ENCODE measurements at places on chromosomes 4 and X.

DNA sequence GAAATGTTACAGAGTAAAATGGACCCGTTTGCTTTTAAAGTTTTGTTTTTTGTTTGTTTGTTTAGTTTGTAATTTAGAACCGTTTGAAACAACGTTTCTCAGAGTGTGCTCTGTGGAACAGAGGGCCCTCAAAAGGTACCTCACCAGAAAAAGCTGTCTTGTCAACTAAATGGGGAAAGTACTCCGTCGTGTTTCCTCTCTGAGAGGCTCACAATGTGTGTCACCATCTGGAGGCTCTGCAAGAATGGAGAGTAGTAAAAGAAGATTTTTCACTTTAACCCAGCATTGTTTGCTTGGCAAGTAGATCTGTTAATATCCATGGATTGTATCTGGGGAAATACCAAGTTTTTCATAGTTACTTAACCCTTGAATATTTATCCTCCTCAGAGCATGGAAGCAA, 1.5 kb upstream of the ENPEP start:
- no peak for DNase-seq

GRCh38 chrX:153307276-153308178, 14.0 kb downstream of the PNMA6F start:
- no peak for DNase-seq

GRCh38 chrX:44105228-44105913, 132.2 kb upstream of the NDP start:
- no peak for DNase-seq

DNA sequence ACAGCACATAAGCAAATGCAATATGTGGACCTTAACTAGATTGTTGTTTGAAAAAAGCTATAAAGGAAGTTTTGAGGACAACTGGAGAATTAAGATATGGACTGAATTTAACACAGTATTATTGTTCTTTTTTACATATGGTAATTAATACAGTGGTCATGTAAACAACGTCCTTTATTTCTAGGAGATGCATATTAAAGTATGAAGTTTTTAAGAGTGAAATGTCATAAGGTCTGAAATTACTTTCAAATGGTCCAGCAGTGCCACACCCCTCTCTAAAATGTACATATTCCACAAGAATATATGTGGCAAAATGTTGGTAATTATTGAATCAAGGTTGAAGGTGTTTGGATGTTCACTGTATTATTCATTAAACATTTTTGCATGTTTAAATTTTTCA, 40.9 kb downstream of the WDFY3 start:
- DNase-seq: no peak

DNA sequence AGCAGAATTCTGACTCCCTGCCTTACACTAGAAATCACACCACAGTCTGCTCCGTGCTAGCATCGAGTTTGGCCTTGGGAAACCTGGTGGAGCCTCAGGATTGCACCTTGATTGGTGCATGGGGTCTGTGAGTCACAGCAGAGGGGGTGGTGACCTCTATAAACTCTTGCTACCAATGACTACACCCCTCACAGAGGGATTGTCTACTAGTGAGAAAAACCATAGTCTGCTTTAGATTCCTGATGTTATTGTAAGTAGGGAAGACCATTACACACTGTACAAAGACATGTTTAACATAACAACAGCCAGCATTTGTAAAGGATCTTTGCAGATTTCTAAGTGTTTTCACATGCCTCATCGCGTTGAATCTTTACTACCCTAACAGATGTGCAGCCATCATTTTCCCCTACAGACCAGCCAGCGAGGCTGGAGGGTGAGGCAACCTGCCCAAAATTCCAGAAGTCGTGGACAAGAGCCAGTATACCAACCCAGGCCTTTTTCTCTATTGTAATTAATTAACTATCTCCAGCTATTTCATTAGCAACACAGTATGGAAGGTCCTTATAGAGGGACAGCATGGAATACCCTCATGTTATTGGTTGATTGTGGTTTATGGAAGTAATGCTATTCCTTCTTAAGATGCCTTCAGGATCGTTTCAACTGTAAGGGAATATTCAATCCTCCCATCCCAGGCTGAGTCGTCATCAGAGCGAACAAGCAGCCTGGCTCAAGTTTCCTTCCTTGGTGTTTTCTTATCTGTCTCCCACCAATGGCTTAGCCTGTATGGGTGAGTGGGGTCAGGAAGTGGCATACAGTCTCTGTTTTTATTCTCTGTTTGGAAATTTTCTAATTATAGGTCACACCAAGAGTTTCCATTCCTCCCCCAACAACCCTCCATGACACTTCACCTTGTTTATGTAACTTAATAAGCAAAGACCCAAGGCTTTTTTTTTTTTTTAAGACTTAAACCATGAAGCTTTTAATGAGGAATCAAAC, 55.9 kb upstream of the KDR start:
- no peak for DNase-seq

- DNase-seq: no peak
Measured at GRCh38 chr4:87032884-87033533, 98.2 kb downstream of the AFF1 start.

GRCh38 chr4:69594382-69594781, 45.1 kb downstream of the UGT2A2 start:
- no peak for DNase-seq

GRCh38 chr4:1789552-1789951, 3.5 kb upstream of the FGFR3 start:
- DNase-seq: no peak

GRCh38 chr4:36283912-36284465, 2.6 kb downstream of the DTHD1 start:
- no peak for DNase-seq

DNA sequence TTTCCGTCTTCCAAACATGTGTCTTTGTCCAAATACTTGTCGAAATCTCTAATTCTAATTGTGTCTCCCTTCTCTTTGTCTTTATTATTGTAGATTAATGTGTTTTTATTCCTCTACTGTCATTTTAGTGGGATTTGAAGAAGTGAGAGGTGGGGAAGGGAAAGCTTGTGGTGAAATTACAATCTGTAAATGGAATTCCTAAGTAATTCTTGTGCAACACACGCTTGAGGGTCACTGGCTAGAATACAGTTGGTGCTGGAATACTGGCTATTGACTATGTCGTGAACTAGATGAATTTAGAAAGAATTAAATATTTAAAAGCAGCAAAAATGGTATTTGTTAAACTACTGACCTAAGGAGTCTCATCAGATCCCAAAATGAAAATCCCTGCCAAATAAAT, 10.7 kb upstream of the FNIP2 start:
- no peak for DNase-seq

DNA sequence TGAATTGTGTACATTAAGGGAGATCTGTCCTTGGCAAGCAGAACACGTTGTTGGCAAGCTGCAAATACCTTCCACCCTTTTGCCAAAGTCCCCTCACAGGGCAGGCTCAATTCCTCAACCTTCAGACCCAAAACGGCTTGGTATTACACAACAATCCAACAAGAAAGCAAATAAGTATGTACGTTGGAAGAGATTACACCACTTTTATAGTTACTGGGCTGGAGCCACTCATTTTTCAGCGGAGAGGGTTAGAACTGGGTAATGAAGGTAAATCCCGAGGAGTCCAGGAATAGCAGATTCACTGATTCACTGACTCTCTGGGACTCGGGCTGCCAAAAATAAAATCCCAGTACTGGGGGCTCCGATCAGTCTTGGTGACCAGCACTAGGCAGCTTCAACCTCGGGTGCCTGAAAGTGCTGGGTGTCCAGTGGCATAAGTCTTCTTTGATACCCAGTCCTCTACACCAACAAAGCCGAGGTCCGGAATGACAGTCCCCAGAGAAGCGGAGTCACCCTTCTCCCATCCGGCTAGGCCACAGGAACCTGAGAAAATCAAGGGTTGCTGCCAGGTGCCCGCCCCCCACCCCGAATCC, 587 bp downstream of the TIMM8A start:
- DNase-seq: no peak

- DNase-seq: no peak
Measured at GRCh38 chr4:139686988-139687387, 21.4 kb downstream of the MGST2 start.

DNA sequence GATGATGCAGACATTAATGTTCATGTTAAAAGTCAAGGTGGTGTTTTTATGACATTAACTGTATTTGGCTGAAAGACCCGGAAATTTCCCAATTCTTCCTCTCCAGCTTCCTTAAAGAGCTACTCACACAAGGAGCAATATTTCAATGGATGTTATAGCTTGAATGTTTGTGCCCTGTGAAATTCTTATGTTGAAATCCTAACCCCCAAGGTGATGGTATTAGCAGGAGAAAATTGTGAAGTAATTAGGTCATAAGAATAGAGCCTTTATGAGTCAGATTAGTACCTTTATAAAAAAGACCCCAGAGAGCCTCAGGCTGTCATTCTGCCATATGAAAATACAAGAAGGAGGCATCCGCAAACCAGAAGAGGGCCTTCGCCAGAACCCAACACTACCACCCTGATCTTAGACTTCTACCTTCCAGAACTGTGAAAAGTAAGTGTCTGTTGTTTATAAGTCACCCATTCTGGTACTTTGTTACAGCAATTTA, 3.6 kb downstream of the TLR1 start:
- no peak for DNase-seq

GRCh38 chrX:39473812-39474211, 623.9 kb downstream of the BCOR start:
- no peak for DNase-seq

DNA sequence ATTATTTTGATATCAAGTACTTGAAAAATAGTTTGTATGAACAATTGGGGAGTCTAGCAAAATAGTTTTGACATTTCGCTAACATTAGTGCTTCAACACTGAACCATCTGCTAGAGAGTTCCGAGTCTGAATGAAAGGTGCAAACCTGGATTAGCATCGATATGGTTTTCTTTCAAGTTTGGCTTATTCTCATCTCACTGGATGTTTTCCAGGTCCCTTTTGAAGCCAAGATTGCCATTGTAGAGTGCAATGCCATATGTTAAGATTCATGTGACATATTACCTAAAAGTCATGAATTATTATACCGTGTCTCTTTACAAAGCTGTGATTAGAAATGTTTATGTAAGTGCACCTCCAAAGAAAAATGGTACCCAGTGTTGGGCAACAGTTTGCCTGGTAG, 36.8 kb upstream of the NAA11 start:
- no peak for DNase-seq

- no peak for DNase-seq
Measured at GRCh38 chrX:55489314-55490009, at the start of gene USP51. TSS of gene USP51 (minus strand) at chrX:55489848. CDS start at chrX:55488939, 909 bp downstream.

GRCh38 chr4:30720021-30720660, at the start of gene PCDH7:
TSS of gene PCDH7 (plus strand) at chr4:30720369. CDS start at chr4:30721423, 1,054 bp downstream.
- DNase-seq: peak; percentile 17

DNA sequence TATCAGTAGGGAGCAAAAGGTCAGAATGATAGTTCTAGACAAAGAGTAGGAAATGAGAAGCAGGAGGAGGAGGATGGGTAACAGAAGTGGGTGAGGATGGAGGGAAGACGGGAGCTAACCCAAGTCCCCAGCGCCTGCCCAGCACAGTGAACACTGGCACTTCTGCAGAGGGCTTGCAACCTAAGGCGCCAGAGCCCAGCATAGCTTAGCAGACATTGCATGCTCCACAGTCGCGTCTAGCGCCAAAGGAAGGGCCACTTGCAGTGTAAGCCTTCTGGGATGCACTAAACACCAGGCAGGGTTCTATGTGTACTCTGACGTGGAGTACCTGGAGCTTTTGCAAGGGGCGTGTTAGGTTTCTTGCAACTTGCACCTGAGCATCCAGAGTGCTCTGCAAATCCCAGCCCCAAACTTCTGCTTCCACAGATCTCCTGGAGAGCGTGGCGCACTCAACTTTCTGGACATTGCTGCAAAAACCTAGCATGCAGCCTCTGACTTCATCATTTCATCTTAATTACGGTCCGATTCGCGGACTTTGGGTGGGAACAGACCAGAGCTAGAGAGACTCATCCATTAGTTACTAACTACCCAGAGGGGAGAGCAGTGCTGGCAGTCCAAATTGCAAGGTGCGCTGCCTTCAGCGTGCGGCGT, 46.5 kb upstream of the NKAP start:
- no peak for DNase-seq

- DNase-seq: no peak
Measured at GRCh38 chrX:31237189-31237588, 165.3 kb upstream of the FTHL17 start.

Measured in HTR-8/SVneo (cell line).